NCI-H510A (cell line): ENCODE measurements at places on chromosomes 6 and 20.

GRCh38 chr6:16979677-16980370 lies 122.0 kb upstream of the STMND1 start:
- DNase-seq: no peak

DNA sequence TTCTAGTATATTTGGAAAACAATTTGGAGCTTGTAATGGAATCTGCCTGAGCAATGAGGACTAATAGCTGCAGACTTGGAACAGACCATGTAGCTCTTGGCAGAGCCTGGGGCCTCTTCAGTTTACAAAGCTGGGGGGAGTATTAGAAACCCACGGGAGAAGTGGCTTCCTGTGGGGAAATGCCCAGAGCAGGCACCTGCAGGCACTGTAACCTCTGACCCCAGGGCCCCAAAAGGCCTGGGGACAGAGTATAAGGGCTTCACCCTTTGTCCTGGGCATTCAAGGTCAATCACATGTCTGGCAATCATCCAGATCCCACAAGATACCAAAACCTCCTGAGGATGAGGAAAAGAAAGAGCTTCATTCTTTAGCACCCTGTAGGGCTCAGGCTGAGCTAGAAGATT lies 19.4 kb downstream of the PKIG start:
- DNase-seq: no peak

DNA sequence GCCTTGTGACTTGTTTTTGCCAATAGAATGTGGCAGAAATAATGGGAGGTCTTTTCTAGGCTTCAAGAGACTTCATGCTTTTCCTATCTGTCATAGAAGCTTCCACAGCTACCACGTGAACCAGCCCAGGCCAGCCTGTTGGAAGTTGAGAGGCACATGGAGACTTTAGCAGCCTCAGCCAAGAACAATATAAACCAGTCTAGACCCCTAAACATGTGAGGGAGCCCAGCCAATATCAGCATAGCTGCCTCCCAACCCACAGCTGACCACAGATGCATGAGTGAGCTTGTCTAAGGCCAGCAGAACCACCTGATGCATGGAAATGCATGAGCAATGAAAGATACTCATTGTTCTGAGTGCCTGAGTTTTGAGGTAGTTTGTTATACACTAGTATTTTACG lies 540.7 kb upstream of the BTBD3 start:
- no peak for DNase-seq

DNA sequence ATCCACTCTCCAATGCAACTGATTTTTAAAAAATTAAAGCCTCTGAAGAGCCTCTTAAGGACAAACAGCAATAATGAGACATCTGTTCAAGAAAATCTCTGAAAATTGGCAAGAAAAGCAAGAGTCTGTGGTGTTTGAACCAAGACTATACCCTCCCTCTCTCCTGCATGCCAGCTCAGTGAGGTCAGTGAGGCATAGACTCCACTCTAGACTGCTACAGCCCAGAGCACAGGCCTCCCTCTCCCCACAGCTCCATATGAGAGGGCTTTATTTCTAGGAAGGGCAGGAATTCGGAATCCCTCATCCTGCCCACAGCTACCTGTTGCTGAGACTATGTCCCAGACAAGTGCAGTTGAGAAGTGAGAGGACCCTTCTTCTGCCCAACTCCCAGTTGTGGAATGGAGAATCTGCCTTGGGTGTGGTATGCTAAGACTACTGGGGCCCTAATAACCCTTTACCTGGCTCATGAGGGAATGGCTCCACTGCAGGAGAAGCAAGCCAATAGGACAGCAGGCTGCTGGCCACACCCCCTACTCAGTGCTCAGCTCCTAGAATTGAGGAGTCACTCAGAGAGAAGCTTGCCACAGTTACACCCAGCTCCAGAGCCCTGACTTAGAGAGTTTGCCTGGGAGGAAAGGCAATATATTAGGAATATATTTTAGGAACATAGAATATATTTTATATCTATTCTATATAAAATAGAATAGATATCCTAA lies 22.7 kb upstream of the HLA-DQA1 start:
- DNase-seq: no peak

- no peak for DNase-seq
These were observed 217.6 kb upstream of the DTNBP1 start for GRCh38 chr6:15880262-15880973.

GRCh38 chr20:35238170-35238569 lies 11.7 kb downstream of the MMP24 start:
- DNase-seq: no peak

- no peak for DNase-seq
These were observed 14.3 kb downstream of the B4GALT5 start for GRCh38 chr20:49699200-49699992.

GRCh38 chr6:69917834-69918233 lies 51.5 kb downstream of the COL19A1 start:
- no peak for DNase-seq

GRCh38 chr6:26472549-26473290 lies 15.0 kb downstream of the BTN2A1 start:
- no peak for DNase-seq
